ENCODE measurements at places on chromosomes 13 and 19.

- DNase-seq: peak; percentile 97
These were observed at the start of gene STK11 for GRCh38 chr19:1205114-1206099. Gene STK11 (plus strand): TSS chr19:1205778. CDS start chr19:1206914, 1,136 bp downstream.

DNA sequence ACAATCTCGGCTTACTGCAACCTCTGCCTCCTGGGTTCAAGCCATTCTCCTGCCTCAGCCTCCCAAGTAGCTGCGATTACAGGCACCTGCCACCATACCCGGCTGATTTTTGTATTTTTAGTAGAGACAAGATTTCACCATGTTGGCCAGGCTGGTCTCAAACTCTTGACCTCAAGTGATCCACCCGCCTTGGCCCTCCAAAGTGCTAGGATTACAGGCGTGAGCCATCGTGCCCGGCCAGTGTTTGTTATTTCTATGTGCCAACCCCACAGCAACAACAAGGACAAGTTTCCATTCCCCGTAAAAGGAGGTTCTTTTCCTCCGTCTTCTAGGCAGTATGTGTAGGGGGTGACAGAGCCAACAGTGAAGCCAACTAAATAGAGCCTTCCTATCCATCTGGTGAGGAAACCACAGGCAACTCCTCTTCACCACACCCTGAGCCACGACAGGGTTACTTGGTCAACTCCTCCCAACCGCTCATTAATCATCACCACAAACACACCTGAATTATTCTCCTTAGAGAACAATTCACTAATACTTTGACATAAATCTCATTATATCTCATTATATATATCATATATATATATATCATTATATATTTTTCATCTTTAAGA is 25.5 kb downstream of the FOXO1 start:
- no peak for DNase-seq

DNA sequence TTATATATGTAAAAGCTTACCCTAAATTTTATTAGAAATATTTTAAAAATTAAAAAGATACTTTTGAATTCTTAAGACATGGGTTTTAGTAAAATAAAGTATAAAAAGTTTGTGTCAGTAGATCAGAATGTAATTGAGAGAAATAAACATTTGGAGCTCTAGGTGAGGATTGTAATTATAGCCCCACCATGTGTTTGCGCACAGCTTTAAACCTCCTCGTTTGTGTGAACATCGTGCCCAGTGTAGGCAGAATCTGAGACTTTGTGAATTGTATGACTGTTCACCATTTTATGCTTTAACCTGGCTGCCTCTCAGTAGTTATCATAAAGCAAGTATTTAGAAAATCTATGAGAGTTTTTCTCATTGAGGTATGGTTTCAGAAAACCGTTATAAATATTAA is 29.1 kb downstream of the CUL4A start:
- DNase-seq: no peak

- no peak for DNase-seq
These were observed 17.2 kb downstream of the LDLR start for GRCh38 chr19:11106477-11106876.

- peak; percentile 87 for DNase-seq
These were observed 24.1 kb upstream of the ASPDH start for GRCh38 chr19:50537769-50538230.

Data from COLO829 (cell line).